Stimulated activated CD4-positive, alpha-beta T cell treated with anti-CD3 and anti-CD28 coated beads, Interleukin-1b, Interleukin-23, amount 100 ng/mL, for 1 hour (primary cell): ENCODE measurements at places on chromosomes 5 and 9.

GRCh38 chr9:75869236-75869635 lies 21.2 kb upstream of the PCSK5 start:
- DNase-seq = no peak

- no peak for DNase-seq
Observed at GRCh38 chr5:81171769-81172168, 61.4 kb upstream of the CKMT2 start.

GRCh38 chr9:103881419-103881818 lies 212.7 kb upstream of the SMC2 start:
- DNase-seq = no peak

DNA sequence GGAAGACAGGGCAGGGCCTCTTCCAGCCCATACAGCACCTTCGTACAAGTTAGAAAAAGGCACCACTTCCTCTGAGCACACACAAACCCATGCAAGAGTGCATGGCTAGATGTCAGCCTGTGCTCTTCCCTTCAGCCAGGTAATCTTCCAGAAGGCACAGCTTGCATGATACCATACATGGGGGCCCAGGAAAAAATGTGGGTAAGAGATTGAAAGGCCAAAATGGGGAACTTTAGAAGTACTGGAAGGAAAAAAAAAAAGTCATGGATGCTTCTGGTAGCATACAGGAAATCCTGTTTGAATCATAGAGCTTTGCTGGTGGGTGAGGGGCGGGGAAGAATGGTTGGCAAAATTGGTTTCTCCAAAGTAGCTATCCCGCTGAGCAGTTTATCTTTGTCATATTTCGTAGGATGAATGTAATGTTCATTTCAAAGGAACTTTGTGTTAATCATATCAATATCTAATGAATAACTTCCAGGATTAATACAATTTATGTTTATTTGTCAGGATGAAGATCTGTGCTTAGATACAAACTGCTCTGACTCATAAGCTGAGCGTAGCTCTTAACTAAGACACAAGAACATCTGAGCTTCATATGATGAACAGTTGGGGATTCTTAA lies 78.2 kb upstream of the MAP3K1 start:
- DNase-seq = no peak

- no peak for DNase-seq
Observed at GRCh38 chr5:81256766-81257165, 23.6 kb downstream of the CKMT2 start.

GRCh38 chr9:130027533-130028365 lies 15.2 kb downstream of the FNBP1 start:
- no peak for DNase-seq

- DNase-seq = no peak
Observed at GRCh38 chr9:16825971-16826625, 44.4 kb downstream of the BNC2 start.

- DNase-seq = no peak
Observed at GRCh38 chr9:14030375-14031059, 283.4 kb downstream of the NFIB start.

- no peak for DNase-seq
Observed at GRCh38 chr5:151678713-151679112, 8.0 kb downstream of the SPARC start.
